ENCODE measurements at places on chromosomes 1 and 21. TPM values are rescaled to one million over a fixed set of nuclear protein-coding genes. Genes with fewer than 3 reads are reported as not detected.

The S100A7A gene
- total RNA-seq: not detected

The TIE1 gene
- total RNA-seq: 23.7 TPM

The CCDC17 gene
- 2.2 TPM for total RNA-seq

The LRRC53 gene
- total RNA-seq: not detected

The DRAXIN gene
- not detected for total RNA-seq

The PIGR gene
- total RNA-seq: 7.7 TPM

The AADACL4 gene
- total RNA-seq: not detected

The NFASC gene
- 26.2 TPM for total RNA-seq

The L1TD1 gene
- not detected for total RNA-seq

The MPZ gene
- total RNA-seq: 2.8 TPM

The BTG2 gene
- total RNA-seq: 164 TPM

The LRRIQ3 gene
- total RNA-seq: 1.1 TPM

The RAB42 gene
- 1.6 TPM for total RNA-seq

The TTC34 gene
- 0.63 TPM for total RNA-seq

The MXRA8 gene
- 326 TPM for total RNA-seq

The OSCP1 gene
- total RNA-seq: 16.9 TPM

The OMA1 gene
- 20.4 TPM for total RNA-seq

The TCP10L gene
- total RNA-seq: 2.8 TPM

The AKNAD1 gene
- total RNA-seq: not detected

The SERPINC1 gene
- total RNA-seq: not detected

The CELF3 gene
- total RNA-seq: not detected

The RGS21 gene
- not detected for total RNA-seq

The PDC gene
- not detected for total RNA-seq

The CALML6 gene
- not detected for total RNA-seq

The ATAD3C gene
- not detected for total RNA-seq

The EIF4G3 gene
- 54.0 TPM for total RNA-seq

The RNF186 gene
- total RNA-seq: not detected

The IFI44L gene
- 17.3 TPM for total RNA-seq

The LCE6A gene
- not detected for total RNA-seq

The SLC45A1 gene
- total RNA-seq: 4.4 TPM

The MSH4 gene
- 0.27 TPM for total RNA-seq

The UBXN10 gene
- 0.68 TPM for total RNA-seq

The GBP2 gene
- total RNA-seq: 89.5 TPM

The S100A1 gene
- total RNA-seq: not detected

The LRRC3 gene
- total RNA-seq: 8.3 TPM

The ERI3 gene
- 96.3 TPM for total RNA-seq

The CITED4 gene
- total RNA-seq: 55.9 TPM

The ZNF436 gene
- total RNA-seq: 17.6 TPM

The DTL gene
- 3.4 TPM for total RNA-seq

The MARK1 gene
- 11.9 TPM for total RNA-seq

The B3GALT5 gene
- not detected for total RNA-seq

The SAMD11 gene
- total RNA-seq: 18.8 TPM
